SHP77 treated with DMSO at 0.1 percent for 48 hours (cell line): ENCODE measurements at places on chromosomes 2 and 18.

- DNase-seq: no peak
These were observed 57.2 kb downstream of the RTTN start for GRCh38 chr18:70148039-70148938.

DNA sequence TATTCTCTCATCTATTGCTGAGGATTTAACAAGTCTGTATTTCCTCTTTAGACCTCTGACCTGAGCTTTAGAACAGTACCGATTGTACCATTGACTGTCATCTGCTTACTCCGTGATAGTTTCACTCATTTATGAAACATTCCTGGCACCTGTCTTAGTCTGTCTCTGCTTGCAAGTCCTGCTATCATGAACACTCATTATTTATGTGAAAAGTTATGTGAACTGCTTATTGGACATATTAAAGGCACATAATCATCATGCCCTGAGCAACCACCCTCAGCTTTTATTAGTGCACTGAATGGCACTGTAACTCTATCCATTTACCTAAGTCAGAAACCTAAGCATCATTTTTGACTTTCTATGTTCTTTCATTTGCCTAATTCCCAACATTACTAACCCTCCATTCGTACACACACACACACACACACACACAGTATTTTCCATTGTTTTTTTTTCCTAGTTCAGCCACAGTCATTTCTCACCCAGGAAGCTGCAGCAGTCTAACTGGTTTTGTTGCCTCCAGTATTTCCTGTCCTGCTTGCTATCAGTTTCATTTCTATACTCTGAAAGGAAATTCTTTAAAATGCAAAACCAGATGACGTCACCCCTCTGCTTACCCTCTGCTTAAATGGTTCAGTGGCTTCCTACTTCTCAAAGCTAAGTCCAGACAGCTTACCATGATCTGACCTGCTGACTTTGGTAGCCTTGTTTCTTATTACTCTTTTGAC, 146.1 kb downstream of the HAUS1 start:
- DNase-seq: no peak

DNA sequence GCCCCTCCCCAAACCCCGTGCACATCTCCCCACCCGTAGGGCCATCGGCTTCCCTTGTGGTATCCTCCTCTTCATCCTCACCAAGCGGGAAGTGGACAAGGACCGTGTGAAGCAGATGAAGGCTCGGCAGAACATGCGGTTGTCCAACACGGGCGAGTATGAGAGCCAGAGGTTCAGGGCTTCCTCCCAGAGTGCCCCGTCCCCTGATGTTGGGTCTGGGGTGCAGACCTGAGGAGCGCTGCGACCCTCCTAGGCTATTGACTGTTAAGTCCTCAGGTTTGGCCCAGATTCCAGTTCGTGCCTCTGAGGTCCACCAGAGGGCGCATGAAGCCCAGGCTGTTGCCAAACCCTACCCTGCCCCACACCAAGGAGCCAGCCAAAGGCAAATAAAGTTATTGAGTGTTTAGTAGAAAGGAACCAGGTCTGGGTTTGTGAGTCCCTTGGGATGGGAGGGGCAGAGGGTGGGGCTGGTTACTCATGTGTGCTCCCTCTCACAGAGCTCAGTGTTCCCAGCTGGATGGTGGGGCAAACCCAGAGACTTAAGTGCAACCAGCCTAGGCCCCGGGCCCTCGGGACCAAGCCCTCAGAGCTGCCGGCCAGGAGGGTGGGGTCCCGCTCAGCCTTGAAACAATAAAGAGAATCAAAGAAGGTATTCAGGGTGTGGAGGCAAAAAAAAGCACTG, 2.4 kb downstream of the PNKD start:
- DNase-seq: peak; percentile 28

GRCh38 chr2:109726379-109727270, 67.5 kb upstream of the RGPD5 start:
- no peak for DNase-seq

GRCh38 chr2:110903548-110903947, 171.2 kb downstream of the ACOXL start:
- DNase-seq: peak; percentile 34

GRCh38 chr2:240823449-240824336, 3.7 kb upstream of the KIF1A start:
- no peak for DNase-seq

- DNase-seq: no peak
These were observed 214.0 kb downstream of the DLGAP1 start for GRCh38 chr18:4241090-4241617.

GRCh38 chr18:54684784-54685183, 93.7 kb downstream of the DYNAP start:
- no peak for DNase-seq

- DNase-seq: no peak
These were observed 234.0 kb upstream of the ITGA4 start for GRCh38 chr2:181223234-181223633.

DNA sequence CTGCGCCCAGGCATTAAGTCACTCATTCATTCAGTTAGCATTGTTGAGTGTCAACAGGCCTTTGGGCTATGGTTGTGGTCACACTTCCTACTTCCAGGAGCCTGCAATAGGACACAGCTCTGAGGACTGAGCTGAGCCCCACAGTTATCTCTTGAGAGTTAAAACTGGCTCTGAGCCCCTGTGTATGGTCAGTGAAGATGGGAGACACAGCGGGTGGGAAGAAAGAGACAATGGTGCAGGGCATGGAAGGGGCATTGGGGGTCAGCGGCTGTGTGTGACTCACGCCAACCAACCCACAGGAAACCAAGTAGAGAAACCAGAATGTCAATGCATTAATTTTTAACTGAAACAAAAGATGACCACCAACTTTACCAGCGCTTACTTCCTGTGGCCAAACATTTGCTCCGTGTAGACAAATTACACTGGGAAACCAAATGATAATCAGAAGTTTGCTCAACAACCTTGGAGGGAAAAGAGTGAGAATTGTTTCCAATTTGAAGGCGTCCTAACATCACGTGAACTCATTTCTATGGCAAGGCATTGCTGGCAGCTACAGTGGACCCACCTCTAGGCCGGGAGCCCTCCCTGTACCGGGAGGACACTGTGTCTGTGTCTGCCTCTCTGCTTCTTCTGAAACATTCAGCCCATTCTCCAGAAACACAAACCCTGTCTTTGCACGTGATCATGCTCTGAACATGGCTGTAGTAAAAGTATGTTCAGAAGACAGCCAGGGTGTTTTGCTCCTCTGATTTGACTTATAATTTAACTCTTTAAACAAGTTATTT, 212.0 kb upstream of the ID2 start:
- DNase-seq: no peak

GRCh38 chr2:6864923-6865345, 773 bp downstream of the CMPK2 start:
- DNase-seq: no peak

DNA sequence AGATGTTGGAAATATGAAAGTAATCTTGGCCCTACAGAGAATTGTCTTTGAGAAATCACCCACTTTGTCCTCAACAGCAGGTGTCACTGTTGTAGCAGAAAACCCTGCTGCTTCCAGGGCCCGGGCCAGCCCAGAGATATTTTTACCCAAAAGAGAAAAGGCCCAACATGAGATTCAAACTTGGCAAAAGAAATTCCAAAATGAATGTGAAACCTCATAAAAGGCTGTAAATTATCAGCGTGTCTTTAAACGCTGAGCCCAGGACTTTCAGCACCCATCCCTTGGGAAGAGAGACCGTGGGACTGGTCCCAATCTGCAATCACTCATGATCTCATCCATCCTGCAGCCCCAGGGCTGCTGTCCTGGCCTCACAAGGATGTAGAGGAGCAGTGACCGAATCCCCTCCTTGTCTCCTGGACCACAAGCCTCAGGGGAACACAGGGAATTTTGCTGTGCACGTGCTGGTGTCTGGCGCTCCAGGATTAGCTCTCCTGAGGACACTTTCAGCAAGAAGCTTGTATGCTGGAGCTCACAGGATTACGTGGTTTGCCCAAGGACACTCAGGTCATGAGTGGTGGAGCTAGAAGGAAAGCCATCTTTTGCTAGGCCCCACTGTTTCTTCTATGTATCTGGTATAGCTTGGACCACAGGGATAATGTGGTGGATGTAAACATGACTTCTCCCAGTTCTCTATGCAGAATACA, 202.1 kb downstream of the RNF144A start:
- DNase-seq: peak; percentile 3

DNA sequence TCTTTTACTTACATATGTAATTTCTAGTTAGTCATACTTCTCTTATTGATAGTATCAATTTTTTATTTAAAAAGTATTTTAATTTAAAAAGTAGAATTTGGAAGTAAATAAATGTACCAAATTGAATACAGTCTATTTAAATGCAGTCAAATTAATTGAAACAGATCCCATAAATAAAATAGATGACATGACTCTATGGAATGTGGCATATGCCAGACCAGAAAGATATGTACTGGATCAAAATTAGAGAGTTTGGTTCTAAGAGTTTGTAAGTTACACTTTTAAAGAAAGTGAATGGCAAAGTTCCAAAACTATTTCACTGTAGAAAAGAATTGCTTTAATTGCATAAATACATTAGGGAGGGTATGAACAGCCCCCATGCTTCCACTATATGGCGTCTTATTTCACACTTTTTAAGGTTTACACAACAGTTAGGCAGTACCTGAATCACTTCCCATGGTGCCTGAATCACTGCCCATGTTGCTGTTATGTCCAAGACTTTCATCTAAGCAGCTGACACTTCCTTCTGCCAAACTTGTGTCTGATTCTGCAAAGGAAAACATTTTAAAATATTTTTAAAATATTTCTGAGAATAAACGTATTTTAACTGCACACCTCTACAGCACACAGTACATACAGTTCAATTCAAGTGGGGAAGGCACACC, 25.2 kb downstream of the IFIH1 start:
- peak; percentile 10 for DNase-seq

DNA sequence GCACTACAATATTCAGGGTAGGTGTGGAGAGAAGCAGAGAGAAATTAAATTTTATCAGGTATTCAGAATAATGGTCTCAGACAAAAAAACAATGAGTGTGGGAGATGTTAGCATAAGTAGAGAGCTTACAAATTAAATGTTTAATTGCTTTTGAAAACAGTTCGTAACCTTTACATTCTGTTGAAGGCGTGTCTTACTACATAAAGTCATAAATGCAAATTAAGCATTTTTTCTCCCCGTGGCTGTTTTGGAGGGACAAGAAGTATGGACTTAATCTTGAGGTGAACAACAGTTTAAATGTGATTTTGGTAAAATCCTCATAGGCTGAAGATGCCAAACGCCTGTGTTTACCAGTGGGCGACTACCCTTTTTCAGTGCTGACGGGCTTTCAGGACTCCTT, 55.8 kb downstream of the OXER1 start:
- no peak for DNase-seq

DNA sequence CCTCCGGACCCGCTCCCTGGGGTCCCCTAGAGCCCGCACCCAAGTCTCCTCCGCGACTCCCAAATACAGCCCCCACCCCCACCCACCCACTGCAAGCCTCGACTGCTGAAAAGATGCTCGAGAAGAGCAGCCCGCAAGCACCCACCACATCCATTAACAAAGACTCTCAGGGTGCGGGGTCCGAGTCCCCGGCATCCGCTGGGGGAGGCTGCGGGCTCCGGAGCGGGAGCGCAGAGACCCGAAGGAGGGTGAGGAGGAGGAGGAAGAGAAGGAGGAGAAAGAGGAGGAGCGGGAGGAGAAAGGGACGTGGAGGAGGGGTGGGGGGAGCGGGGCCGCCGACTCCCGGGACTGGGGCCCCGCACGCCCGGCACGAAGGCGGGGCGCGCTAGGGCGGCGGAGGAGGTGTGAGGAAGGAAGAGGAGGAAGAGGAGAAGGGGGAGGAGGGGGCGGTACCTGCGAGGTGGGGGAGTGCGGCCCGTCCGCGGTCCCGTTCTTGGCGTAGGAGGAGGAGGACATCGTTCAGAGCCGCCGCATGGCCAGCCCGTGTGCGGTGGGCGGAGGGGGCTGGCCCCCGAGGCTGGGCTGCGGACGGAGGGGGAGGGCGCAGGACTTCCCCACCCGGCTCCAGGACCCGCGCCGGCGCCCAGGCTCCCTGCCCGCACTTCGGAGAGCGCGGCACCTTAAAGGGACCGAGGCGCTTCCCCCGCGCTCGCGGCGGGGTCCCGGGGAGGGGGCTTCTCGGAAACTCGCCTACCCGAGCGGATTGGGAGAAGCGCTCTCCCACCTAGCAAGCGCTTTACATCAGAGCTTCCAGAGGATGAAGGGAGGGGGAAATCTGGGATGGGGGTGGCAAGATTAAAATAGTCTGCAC, at the start of gene CACNB4:
TSS of gene CACNB4 (minus strand) at position 549 of the 871 bp plus-strand sequence.
- DNase-seq: no peak

- DNase-seq: no peak
These were observed 77.2 kb downstream of the NEURL3 start for GRCh38 chr2:96427917-96428316.

DNA sequence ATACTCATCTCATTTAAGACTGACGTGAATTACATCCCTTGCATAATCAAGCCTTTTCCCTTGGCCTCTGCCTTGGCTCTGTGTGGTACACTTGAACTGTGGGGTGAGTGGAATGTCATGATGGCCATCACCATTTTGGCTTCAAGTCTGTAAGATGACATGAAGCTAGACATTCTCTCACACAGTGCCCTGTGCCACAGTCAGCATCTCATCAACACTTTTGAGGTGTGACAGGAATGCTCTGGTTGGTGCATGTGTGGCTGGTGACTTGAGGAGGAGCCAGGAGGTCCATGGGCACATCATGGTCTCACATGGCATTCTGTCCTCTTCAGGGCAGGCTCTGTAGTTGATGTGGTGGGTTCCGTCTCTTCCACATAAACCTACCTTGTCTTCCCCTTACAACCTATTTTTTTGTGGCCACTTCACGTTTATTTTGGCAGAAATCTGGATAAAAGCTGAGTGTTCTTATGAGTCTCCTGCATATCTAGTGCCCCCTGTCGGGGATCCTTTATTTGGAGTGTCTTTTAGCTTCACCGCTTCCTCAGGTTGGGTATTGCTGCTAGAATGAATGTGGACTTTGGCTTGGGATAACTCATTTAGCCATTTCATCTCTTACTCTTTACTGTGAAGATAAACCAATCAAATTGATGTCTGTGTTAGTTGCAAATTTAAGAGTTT, 28.1 kb downstream of the MAP4K4 start:
- no peak for DNase-seq

DNA sequence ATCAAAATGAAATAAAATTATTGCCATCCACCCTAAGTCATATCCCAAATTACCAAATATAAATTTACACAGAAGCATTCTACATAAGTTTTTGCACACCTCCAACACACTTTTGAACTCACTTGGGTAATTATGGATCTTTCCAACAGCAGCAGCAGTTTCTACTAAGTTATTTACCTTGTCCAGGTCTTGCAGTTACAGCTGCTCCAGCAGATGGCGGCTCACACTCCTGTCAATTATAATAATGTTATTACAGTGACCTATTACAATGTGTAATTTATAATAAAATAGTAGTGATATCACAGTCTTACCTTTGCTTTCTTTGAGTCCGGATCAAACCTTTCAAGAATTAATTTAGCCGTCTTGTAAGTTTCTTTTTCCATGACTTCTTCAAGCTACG, 37.9 kb downstream of the LNPK start:
- DNase-seq: peak; percentile 11

- DNase-seq: no peak
These were observed 109.0 kb upstream of the BZW1 start for GRCh38 chr2:200702646-200703118.
